ENCODE measurements at places on chromosomes 1 and 21. TPM values are rescaled to one million over a fixed set of nuclear protein-coding genes. Genes with fewer than 3 reads are reported as not detected.

Gene FGR
- total RNA-seq = 0.50 TPM

Gene SRGAP2B
- total RNA-seq = 34.2 TPM

Gene FAM72C
- total RNA-seq = not detected

Gene CELA3A
- not detected for total RNA-seq

Gene TLR5
- total RNA-seq = 7.9 TPM

Gene PPM1J
- 2.8 TPM for total RNA-seq

Gene ITGB2
- total RNA-seq = 0.68 TPM

Gene TMEM51
- total RNA-seq = 15.9 TPM

Gene PIP5K1A
- 84.6 TPM for total RNA-seq

Gene OR14K1
- total RNA-seq = not detected

Gene ETV3L
- total RNA-seq = not detected

Gene RGSL1
- not detected for total RNA-seq

Gene FALEC
- not detected for total RNA-seq
